Activated gamma-delta T cell treated with anti-CD3 and anti-CD28 coated beads, Interleukin-2, amount 50 U/mL, for 16 hours (primary cell): ENCODE measurements at places on chromosomes 7 and 10.

- no peak for DNase-seq
These were observed 19.9 kb upstream of the TTYH3 start for GRCh38 chr7:2611922-2612321.

DNA sequence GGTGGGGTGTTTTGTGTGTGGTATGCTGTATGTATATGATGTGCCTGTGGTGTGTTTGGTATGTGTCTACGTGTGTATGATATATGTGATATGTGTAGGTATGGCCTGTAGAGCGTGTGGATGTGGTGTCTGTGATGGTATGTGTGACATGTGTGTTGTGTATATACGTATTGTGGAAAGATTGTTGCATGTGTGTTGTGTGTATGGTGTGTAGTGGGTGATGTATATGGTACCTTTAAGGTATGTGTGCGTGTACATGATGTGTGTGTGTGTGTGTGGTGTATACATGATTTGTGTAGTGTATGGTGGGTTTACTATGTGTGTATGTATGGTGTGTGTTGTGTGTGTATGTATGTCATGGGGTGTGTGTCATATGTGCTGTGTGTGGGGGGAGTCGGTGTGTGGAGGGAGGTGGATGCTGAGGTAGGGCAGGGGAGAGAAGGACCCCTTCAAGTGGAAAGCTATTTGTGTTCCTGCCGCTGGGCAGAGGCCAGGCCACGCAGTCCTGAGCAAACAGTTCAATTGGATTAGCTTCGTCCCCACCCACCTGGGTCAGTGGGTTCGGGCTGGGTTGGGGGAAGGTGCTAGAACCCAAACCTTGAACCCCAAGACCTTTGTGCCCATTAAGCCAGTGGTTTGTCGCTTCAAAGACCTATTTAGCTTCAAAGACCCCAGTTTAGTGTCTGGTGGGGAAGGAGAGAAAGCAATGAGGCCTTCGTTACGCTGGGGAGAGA is 1.9 kb upstream of the TRPV6 start:
- no peak for DNase-seq

- no peak for DNase-seq
These were observed 51.5 kb downstream of the MCMBP start for GRCh38 chr10:119821182-119821581.

- DNase-seq, result no peak
These were observed 132.3 kb upstream of the PLXDC2 start for GRCh38 chr10:19683960-19684359.

GRCh38 chr7:20330928-20331909 is 519 bp downstream of the ITGB8 start:
- no peak for DNase-seq

DNA sequence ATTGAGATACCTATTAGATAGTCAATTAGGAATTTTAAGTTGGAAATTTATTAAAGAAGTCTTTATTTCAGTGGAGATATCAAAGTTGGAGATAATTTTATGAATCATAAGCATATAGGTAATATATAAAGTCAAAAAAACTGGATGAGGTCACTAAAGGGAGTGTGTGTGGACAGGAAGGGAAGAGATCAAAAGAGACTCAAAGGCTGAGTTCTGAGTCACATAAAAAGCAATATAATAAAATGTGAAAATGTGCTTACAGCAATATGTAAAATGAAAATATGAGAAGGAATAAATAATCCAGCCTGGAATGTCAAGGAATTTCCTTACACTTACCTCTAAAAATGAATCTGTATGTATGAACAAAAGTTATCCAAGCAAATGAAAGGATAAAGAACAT is 583.3 kb upstream of the SORCS1 start:
- DNase-seq, result no peak

- no peak for DNase-seq
These were observed 17.2 kb downstream of the SH2B2 start for GRCh38 chr7:102303669-102304422.

GRCh38 chr7:71254751-71255150 is 122.8 kb downstream of the GALNT17 start:
- no peak for DNase-seq

DNA sequence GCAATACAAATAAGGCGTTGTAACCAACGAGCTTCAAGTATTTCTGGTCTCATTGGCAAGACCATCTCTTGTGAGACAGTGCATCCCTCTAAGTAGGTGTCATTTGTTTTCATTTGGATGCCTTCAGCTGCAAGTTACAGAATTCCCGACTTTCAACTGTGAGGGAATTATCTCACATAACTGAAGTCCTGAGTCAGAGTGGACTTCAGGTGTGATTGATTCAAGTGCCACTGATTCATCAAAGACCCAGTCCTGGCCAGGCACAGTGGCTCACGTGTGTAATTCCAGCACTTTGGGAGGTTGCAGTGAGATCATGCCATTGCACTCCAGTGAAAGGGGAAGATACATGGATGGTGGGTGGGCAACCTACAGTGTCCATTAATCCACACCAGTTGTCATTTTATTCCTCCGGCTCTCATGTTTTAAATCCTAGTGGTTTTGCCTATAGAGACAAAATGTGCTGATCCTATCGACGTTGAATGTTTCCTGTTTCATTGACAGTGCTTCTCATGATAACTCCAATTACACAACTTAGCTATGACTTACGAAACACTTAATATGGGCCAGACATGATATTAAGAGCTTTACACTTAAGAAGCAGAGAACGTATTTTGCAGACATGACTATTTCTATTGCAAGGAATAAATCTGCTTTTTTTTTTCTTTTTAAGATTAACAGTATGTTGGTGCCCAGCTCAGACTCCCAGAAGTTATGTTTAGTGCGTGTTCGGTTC is 268.0 kb downstream of the FRMD4A start:
- DNase-seq, result no peak

DNA sequence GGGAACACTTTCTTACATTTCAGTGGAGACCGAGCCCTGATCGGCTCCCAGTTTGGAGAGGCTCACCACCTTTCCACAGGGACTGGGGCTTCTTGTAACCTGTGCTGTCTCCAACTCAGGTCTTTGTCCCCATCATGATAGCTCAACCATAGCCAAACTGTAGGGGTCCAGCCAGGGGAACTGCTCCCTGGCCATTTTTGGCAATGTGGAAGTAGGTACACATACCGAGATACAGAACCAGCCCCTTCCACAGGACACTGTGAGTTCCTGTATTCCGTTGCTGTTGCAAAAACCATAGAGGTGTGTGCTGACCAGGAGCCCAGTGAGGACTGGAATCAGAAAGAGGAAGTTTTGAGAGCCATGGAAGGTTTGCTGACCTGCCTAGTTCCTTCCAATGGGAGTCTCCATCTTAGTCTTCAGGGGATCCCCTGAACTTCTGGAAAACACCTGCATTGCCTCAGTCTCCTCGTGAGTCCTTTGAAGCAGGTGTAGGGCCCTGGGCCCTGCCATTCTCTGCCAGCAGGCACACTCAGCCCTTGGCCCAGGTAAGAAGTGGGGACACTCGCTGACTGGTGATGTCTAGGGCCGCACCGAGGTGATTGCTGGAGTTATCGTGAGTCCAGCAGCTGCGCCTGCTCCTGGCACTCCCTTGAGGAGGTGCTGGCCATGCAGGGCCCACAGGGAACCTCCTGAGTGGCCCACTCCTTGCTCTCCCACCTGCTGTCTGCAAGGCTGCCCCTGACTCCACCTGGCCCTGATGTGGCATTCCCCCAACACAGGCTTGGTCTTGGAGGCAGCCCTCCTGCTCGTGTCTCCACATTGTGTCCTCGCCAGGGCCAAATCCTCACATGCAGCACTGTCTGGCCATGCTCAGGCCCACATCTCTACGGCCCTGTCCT is 11.2 kb downstream of the WDFY4 start:
- no peak for DNase-seq

DNA sequence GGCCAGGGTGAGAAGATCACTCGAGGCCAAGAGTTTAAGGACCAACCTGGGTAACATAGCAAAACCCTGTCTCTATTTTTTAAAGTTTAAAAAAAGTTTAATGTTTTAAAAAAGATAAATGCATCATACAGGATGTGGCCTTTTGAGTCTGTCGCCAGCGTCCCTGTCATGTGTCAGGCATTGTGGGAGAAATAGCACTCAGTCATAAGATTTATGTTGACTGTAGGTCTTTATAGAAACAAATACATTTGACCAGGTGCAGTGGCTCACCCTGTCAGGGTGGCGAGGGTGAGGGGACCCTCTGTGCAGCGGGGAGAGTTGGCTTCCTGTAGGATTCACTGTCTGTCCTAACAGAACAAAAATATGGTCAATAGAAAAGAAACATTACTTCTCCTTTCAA is 63.5 kb upstream of the SH2B2 start:
- no peak for DNase-seq

- DNase-seq, result no peak
These were observed 45.4 kb downstream of the ASB13 start for GRCh38 chr10:5620966-5621365.

DNA sequence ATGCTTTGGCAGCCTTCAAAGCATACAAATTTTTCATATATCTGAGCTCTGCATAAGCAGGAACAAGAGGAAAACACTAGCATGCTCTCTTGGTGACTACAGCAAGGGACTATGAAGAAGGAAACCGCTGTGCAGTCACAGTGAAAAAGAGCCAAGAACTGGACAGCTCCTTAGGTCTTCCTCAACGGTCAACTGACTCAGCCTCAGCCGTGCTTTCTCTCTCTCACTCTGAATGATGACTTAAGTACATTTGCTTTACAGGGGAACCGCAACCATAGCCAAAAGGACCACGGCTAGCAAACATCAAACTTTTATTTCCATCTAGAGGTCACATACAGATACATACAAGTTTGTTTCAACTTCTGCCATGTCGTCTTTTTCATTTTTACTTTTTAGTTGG is 69.9 kb downstream of the HYCC1 start:
- DNase-seq, result no peak

DNA sequence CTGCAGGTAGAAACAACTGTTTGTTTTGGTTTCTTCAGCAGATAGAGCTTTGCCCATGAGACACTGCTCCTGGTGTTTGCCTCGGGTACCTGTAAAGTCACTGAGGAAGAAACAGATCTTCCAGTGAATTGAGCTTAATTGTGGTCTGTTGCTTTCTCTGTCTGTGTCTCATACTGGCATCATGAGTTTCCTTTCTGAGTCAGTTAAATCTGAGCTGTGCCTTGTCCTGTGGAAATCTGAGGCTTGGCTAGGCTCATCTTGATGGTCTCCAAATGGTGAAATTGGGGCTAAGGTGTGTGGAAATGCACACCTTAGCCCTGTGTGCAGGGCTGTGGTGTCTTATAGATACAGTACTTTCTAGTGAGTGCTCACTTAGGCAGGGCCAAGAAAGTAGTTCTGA is 67.4 kb downstream of the GBF1 start:
- DNase-seq, result no peak

DNA sequence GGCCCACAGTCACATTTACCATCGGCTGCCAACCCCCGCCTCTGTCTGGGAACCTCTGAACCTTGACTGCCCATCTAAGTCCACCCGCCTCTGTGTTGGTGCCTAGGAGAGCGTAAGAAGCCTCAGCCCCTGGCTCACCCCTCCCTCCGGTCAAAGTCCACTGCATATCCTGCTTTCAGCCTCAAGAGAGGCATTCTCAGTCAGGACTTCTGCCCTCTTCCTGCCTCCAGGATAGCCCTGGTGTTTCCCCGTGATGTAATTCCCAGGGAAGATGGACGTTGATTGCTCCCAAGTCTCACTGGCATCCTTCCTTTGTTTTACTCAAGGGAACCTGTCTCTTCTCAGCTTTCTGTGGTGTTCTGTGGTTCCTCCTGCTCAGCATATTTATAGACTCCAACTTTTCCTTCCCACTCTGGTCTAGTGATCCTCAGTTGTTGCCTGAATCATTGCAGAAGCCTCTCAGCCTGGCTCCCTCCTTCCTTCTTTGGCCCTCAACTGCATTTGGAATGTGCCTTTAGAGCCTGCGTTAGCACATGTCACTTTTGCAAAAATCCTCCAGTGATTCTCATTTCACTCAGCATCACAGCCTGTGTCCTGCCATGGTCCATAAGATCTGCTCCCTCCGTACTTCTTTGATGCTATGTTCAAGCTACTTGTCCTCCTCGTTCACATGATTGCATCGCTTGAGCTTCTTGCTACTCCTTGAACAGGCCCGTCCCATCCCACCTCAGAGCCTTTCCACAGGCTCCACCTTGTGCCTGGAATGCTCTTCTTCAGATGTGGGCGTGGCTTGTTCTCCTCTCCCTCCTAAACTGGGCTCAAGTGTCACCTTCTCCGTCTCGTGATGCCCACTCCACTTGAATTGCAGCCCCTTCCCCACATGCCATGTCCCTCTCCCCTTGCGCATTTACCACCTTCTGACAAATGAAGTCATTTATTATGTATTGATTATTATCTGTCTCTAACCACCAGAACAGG is 124.2 kb downstream of the PLPP4 start:
- no peak for DNase-seq

DNA sequence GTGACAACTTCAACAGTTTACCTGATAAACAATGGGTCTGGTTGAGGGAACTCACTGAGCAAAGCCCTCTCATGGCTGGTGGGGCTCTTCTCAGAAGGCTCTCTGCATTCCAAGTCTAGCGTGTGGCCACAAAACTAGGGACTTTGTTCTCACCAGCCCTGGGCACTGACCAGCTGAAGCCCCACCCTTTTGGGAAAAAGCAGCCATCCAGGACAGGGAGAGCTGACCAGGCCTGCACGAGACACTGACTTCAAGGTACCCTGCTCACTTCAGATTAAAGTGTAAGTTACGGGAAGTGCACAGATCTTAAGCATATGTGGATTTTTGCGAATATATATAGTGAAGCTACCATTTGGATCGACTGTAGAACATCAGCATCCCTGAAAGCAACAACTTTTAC is 67.4 kb upstream of the LRRC4 start:
- DNase-seq, result no peak

- DNase-seq, result no peak
These were observed 27.2 kb downstream of the C10orf71 start for GRCh38 chr10:49325916-49326783.

DNA sequence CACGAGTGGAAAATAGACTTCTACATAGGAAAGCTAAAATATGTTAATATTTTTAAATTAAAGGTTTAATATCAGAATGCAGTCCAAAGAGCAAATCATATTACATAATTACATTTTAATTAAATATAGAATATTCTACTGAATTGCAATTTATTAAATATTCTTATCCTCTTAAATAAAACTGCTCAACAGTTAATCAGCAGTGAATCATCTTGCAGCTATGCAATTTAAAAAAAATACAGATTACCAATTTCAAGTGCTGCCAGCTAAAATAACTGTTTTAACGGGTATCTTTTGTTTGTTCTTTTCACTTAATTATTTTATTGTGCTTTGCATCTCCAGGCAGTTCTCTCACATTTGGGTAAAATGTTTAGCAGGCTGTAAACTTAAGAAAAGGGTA is 82.2 kb downstream of the ZNRF2 start:
- no peak for DNase-seq

- DNase-seq, result no peak
These were observed 162.9 kb downstream of the CDK14 start for GRCh38 chr7:90758933-90759562.

GRCh38 chr7:41098846-41099245 is 604.0 kb downstream of the INHBA start:
- no peak for DNase-seq

DNA sequence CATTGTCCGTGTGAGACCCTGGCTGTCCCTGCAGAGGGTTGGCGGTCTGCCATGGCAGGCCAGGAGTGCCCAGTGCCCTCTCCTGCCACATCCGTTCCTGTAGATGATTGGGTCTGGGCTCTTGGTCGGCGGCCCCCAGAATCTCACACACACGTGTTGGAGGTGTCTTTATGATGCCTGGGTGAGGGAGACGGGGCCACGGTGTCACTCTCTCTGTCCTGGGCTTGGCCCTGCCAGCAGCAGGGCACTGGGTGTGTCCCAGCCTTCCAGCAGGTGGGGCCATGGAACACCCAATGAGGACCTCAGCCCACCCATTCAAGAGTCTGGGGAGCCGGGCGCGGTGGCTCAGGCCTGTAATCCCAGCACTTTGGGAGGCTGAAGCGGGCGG is 30.2 kb downstream of the UNC5B start:
- no peak for DNase-seq
